ENCODE measurements at places on chromosomes 16 and 17.

DNA sequence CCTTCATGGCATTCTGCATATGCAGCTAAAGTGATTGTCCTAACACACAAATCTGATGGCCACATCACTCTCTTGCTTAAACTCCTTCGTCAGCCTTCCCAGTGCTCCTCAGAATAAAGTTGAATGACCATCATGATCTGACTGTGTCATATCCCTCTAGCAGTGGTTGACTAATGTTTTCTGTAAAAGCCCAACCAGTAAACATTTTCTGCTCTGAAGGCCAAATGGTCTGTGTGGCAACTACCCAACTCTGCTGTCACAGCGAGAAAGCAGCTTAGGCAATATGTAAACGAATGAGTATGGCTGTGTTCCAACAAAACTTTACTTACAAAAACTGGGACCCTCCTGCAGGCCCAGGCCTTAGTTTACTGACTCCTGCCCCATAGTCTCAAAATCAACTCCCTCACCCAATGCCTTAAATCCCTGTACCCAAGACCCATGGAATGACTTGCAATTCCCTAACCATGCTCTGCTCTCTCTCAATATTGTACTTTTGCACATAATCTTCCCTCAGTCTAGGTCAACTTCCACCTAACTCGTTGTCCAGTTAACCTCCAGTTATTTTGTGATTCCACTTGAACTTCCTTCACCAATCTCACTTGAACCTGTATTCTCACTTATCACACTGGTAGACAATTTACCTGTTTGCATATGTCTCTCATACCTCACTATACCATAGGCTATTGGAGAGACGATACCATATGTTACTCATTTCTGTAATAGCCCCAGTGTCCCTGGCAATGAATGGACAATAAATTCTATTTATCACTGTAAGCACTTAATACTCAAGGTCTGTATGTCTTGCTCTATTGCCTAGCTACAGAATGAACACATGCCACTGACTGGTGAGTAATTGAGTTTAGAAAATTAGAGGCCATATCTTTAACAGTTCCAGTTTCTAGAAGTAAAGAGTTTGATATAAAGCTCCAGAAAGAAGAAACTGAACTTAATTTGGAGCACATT is 29.1 kb downstream of the TMEM100 start:
- DNase-seq: no peak

GRCh38 chr16:9334103-9334502 is 242.7 kb downstream of the HAPSTR1 start:
- no peak for DNase-seq

GRCh38 chr17:66855204-66855603 is 20.3 kb downstream of the CACNG5 start:
- no peak for DNase-seq

GRCh38 chr16:83400234-83400633 is 407.5 kb upstream of the HSBP1 start:
- DNase-seq: no peak

DNA sequence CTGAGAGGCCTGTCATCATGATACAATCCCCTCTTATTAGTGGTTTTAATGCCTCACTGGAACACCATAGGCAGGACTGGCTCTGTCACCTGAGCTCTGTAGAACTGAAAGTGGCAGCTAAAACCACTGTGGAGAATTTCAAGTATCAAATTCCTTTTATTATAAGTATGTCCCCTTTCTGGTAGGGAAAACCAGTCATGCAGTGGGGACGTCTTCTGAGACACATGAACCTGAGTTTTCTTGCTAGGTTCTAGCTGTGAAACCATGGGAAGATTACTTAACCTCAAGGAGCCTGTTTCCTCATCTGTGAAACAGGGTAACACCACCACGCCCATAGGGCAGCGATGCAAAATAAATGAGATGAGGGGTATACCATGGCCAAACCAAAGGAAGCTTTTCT is 4.7 kb downstream of the VAC14 start:
- no peak for DNase-seq
